Suppressor macrophage treated with lipopolysaccharide for 4 hours (primary cell): ENCODE measurements at places on chromosomes 11 and 22.
A peak's percentile ranks its signal among the peaks of the same experiment; 100 is the strongest.

GRCh38 chr22:49903322-49904039 lies 14.8 kb downstream of the ALG12 start:
- no peak for DNase-seq

- DNase-seq: peak; percentile 33
Observed at GRCh38 chr22:45082795-45083194, 73.0 kb upstream of the PHF21B start.

DNA sequence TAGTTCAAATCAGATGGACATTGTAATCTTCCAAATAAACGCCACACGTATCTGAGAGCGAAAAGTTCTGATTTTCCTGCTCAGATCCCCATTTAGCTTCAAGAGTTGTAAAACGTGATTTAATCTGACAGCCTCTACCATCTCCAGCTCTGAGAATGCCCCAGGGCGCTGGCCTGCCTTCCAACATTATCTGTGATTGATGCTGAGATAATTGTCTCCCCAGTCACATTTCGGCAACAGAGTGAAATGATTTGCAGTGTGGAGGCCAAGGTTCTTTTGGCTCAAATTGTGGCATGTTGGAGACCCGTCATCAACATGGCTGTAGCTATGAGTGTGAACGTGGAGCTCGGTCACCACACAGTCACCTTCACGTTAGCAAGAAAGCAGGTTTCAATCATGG lies 283.4 kb downstream of the BRD1 start:
- DNase-seq: no peak

DNA sequence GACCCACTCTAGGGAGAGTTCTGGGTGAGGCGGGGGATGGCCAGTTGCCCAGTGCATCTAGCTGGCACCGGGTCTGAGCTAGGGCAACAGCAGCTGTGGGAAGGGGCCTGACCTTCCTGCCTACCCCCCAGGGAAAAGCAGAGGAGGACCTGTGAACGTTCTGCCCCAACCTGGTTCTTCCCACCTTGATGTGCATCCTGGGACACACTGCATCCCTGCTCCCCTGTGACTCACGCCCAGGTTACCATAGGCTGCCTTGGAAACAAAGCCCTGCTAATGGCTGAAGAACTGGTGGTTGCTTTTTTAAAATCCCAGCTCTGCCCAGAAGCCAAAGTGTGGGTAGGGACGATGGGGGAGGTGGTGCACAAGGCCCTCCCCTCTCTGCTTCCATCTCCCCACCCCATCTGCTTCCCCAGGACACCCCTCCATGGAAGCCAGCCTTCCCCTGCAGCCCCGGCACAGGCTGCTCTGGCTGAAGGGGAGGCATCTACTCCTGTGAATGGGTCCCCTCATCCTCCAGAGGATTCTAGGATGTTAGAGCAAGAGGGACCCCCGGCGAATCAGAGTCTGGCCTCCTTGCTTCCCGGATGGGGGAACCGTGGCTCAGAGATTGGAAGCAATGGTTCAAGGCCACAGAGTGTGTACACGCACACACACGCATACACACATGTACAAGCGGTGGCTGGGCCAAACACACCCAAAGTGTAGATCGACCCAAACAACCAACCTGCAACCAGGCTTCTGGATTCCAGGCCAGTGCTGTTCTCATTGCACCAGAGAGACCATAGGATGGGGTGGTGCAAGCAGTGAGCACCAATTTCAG lies 7.6 kb upstream of the C11orf96 start:
- no peak for DNase-seq

DNA sequence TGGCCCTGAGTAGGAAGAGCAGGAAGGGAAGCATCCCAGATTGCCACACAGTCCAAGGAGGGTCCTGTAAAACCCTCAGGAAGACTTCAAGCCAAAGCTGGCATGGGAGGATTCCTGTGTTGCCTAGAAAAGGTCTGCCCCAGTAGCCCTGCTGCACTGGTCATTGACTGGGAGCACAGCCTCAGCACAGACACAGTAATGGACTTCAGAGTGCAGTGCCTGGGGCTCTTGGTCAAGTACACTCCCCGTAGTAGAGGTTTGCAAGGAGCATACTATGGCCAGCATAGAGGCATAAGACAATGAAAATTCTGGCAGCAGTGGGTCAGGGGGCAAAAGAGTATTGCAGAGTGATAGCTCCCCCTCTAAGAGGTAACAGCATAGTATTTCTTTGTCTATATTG lies 36.2 kb upstream of the FJX1 start:
- no peak for DNase-seq

GRCh38 chr11:59562292-59562691 lies 51.0 kb downstream of the OR4D9 start:
- no peak for DNase-seq

GRCh38 chr22:25680956-25681355 lies 61.0 kb upstream of the MYO18B start:
- DNase-seq: peak; percentile 53

DNA sequence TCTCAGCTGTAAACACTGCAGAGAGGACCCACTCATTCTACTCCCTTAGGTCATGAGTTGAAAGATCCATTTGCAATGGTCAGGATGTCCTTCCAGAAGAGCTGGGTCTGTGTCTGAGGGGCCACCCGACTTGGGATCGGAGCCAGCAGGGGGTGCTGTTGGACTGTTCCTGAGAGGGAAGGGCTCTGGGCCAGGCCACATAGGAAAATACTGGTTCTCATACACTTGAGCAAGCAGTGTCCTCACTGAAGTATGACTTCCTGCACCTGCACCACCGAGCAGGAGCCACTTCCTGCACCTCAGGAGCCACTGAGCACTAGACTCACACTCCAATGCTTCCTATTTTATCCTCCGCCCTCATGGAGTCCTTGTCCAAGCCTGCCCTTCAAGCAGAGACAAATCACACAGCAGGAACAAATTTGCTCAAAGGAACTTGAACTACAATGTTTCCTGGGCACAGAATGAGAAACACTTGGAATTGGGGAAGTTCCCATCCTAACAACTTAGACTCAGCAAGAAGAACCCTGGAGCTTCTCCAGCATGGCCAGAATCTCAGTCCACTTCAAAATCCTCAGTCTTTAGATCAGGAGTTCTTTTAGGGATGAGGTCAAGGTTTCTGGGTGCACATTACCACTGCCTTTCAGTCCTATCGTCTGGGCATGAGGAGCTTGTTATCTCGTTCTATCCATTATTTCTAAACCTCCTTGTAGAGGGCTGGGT lies 36.6 kb upstream of the VPREB1 start:
- peak; percentile 84 for DNase-seq

DNA sequence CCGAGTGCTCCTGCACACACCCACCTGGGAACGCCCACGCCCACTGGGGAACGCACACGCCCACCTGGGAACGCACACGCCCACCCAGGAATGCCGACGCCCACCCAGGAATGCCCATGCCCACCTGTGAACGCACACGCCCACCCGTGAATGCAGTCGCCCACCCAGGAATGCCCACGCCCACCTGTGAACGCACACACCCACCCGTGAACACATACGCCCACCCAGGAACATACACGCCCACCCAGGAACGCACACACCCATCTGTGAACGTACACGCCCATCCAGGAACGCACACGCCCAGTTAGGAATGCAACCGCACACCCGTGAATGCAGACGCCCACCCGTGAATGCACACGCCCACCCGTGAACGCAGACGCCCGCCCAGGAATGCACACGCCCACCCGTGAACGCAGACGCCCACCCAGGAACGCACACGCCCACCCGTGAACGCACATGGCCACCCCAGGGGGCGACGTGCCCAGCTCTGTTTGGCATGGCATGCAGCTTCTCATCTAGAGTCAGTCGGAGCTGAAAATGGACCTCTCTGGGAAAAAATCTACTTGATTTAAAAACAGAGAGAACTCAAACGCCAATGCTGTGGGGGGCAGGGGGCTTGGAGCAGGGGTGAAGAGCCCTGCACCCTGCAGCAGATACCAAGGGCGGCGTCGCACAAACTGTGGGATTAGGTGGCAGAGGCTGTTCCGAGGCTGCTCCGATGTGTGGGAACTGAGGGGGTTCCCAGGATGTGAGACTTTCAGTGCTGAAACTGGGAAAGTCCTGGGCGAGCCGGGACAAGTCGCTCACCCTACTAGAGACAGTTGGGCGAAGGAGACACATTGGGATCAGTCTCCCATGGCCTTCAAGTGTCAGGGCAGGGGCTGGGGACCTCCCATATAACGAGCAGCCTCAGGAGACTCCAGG lies 83.3 kb downstream of the MYEOV start:
- no peak for DNase-seq

- no peak for DNase-seq
Observed at GRCh38 chr11:70302419-70302752, 31.9 kb downstream of the PPFIA1 start.

DNA sequence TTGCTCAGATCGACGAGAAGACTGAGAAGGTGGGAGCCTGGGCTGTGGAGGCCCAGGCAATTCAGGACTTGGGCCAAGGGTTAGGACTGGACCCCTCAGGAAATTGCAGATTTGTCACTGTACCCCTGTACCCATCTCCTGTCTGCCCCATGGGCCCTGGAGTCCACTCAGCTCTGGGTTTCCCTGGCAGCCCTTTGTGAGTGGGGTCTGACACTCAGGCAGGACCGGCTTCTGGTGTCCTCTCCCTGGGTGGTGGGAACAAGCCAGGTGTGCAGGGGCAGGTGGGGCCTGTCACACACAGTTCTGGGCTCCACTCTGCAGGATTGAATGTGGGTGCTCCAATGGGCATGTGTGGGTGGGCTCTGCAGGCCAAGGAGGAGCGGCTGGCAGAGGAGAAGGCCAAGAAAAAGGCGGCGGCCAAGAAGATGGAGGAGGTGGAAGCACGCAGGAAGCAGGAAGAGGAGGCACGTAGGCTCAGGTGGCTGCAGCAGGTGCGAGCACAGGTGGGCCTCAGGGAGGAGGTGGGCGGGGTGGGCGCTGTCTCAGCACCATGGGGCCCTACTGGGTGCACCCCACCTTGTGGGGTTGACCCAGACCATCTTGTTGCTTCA lies 21.6 kb downstream of the INCENP start:
- no peak for DNase-seq

- peak; percentile 27 for DNase-seq
Observed at GRCh38 chr11:44524751-44525201, 40.7 kb upstream of the CD82 start.

GRCh38 chr11:36868380-36868779 lies 270.3 kb upstream of the RAG2 start:
- no peak for DNase-seq

GRCh38 chr11:130827451-130828377 lies 88.6 kb downstream of the SNX19 start:
- peak; percentile 33 for DNase-seq

- no peak for DNase-seq
Observed at GRCh38 chr11:30485222-30485621, 100.9 kb downstream of the MPPED2 start.

DNA sequence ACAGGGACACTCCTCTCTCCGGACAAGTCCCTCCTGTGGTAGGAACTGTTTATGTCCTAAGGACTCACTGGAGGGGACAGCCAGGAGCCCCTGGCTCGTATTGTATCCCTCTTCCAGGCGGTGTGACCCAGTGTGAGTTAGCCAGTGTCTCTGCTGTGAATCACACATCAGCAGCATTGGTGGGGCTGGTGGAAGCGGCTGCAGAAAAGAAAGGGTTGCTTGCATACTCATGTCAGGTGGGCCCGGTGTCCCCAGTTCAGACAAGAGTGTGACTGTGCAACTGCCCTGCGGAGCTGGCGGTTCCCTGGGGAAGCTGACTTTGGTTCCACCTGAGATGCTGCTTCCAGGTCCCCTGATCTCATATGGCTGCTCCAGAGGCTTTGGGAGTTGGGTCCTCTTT lies 99.4 kb downstream of the ZBTB16 start:
- no peak for DNase-seq

DNA sequence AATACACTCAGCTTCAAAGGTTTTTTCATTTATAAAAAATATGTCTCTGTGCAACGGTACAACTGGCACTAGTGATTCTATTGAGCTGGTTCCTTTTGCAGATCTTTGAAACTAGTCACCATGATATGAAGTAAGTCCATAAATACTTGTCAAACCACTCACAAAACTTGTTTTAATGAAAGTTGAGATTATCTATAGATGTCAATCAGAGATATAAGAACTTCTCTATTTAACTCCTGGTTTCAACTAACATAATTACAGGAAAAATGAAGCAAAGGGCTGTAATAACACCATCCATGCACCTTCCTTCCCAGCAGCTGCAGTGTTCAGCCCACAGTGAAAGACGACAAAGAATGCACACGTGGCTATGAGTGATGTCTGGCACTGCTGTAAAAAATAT lies 44.7 kb downstream of the TMEM123 start:
- no peak for DNase-seq

GRCh38 chr11:6417907-6418556 lies 862 bp downstream of the APBB1 start:
- DNase-seq: no peak

DNA sequence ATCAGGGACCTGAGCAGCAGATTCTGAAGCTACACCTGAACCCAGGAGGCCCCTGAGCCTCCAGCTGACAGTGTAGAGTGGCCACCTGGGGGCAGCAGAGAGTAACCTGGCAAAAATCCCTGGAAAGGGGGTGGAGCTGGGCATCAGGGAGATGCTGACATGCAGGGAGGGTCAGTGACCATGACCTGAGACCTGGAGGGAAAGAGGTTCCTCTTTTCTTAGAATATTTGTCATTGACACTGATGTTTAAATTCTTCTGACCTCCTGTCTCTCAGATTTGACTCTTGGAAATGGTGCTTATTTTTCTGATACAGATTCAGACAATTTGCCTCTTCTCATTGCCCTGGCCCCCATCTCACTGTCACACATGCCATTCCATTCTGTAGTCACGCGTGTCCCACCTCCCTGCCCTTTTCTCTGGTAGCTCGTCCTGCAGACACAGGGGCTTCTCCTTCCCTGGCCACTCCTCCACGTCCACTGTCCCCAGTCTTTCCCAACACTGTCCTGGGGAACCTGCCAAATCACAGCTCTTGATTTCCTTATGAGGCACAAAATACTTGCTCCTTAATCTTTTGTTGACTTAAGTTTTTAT lies 117.2 kb upstream of the IGLL5 start:
- peak; percentile 63 for DNase-seq

DNA sequence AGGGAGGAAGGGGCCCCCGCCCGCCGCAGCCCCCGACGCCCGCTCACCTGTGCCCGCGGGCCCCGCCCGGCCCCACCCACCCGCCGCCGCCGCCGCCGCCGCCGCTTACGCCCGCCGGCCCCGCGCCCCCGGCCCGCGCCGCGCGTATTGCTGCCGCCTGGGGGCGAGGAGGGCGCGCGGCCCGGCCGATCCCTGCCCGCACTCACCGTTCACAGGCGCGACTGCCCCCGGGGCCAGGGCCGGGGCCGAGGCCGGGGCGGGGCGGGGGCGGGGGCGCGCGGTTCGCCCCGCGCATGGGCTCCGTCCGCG lies 212 bp downstream of the HRAS start:
- no peak for DNase-seq

- DNase-seq: peak; percentile 19
Observed at GRCh38 chr11:20046416-20046815, 113.9 kb downstream of the DBX1 start.

GRCh38 chr11:34593085-34593484 lies 27.8 kb upstream of the EHF start:
- no peak for DNase-seq

- DNase-seq: no peak
Observed at GRCh38 chr11:58641803-58642581, 19.5 kb downstream of the CNTF start.
